ENCODE measurements at places on chromosomes 2 and 18. TPM values are rescaled to one million over a fixed set of nuclear protein-coding genes. Genes with fewer than 3 reads are reported as not detected.

Gene CTIF
- total RNA-seq = 3.6 TPM

Gene SERPINB10
- total RNA-seq = not detected

Gene IFT172
- 9.2 TPM for total RNA-seq

Gene TTC21B
- total RNA-seq = 22.6 TPM

Gene FAP
- total RNA-seq = not detected

Gene PKDCC
- total RNA-seq = not detected

GRCh38 chr2:204824751-204825453 is 279.6 kb downstream of the PARD3B start:
- no peak for DNase-seq

GRCh38 chr18:10036479-10036878 is 122.7 kb downstream of the VAPA start:
- no peak for DNase-seq

- no peak for DNase-seq
Observed at GRCh38 chr2:111662039-111662770, 221.8 kb downstream of the ANAPC1 start.

- DNase-seq = no peak
Observed at GRCh38 chr18:27845897-27846296, 331.0 kb downstream of the CDH2 start.

- DNase-seq = no peak
Observed at GRCh38 chr2:36267194-36267593, 88.4 kb upstream of the CRIM1 start.

GRCh38 chr2:239225371-239225851 is 175.4 kb downstream of the HDAC4 start:
- peak; percentile 34 for DNase-seq

- no peak for DNase-seq
Observed at GRCh38 chr18:7598167-7599047, 31.3 kb downstream of the PTPRM start.

GRCh38 chr2:213806125-213806726 is 522.0 kb downstream of the SPAG16 start:
- no peak for DNase-seq

DNA sequence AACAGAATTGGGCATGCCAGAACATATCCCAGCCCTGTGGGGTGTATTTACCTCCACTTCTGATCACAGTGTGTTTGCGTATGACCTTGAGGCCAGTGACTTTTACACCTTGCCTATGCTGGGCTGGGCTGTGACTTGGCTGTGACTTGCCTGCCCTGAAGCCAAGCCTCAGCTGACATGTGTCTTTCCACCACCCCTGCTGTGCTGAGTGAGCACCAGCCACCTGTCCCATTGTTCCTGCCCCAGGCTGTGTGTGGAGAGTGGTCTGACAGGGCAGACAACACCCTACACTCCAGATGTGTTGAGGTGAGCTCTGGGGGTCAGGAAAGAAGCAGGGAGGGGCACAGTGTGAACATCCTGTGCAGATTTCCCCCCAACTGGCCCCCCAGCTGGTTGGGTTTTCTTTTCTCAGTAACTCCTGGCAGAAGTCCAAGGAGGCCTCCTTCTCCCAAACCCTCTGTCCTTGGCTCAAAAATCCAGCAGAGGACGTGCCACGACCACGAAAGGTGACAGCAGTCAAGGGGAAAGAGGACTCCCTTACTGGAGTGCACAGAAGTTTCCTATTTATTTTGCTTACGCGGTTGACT is 5.1 kb upstream of the STEAP3 start:
- DNase-seq = no peak

- DNase-seq = no peak
Observed at GRCh38 chr2:33528441-33528950, 52.0 kb downstream of the RASGRP3 start.

DNA sequence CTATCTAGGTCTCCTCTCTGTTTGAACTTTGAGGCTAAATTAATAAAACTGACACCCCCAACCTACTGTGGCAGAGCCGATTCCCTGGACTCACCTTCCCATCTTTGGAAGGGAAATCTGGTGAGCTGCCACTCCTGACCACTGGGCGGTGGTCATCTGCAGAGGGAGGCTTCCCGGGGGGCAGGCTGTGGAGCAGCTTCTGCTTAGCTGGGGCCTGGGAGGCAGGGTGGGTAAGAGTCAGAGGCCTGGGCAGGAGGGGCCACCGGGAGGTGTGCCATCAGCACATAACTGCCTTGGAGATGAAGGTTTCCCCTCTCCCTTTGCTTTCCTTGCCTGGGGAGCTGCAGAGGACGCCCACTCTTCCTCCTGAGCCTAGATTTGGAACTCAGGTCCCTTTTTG is 2.3 kb upstream of the NPPC start:
- no peak for DNase-seq

GRCh38 chr2:240947607-240948006 is 41.5 kb downstream of the CROCC2 start:
- DNase-seq = no peak

DNA sequence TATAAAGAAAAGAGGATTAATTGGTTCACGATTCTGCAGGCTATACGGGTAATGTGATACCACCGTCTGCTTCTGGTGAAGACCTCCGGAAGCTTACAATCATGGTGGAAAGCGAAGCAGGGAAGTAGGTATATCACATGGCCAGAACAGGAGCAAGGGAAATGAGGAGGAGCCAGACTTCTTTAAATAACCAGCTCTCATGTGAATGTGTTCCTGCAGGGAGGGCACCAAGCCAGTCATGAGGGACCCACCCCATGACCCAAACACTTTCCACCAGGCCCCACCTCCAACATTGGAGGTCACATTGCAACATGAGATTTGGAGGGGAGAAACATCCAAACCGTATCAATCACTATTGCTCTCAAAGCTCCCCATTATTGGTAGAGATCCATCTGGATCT is 61.8 kb downstream of the EFEMP1 start:
- DNase-seq = no peak

DNA sequence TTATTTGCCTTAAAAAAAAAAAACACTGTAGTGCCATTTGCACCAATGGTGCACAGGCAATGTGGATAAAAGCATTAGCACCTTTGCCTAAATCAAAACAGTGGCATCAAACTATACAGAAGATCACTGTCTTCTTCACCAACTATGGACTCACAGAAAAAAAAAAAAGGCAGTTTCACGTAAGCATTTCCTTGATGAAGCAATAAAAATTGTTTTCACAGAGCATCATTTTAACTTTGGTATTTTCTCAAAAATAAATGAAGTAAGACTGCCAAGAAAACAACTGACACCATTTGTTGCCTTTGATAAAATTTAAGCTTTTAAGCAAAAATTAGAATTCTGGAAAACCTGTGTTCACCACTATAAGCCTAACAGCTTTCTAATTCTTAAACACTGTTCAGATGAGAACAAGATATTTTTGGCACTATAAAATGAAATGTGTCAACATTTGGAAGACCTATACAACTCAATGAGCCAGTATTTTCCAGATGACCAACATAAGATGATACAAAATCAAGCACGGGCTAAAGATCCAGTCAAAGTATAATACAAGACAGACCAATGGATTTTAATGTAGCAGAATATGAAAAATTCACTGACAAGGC is 21.1 kb downstream of the METTL8 start:
- no peak for DNase-seq

Data from activated naive CD4-positive, alpha-beta T cell treated with anti-CD3 and anti-CD28 coated beads for 36 hours (primary cell).